ENCODE measurements at places on chromosomes 5 and 9.

- no peak for DNase-seq
These were observed 393.4 kb upstream of the IRX4 start for GRCh38 chr5:2276101-2276500.

DNA sequence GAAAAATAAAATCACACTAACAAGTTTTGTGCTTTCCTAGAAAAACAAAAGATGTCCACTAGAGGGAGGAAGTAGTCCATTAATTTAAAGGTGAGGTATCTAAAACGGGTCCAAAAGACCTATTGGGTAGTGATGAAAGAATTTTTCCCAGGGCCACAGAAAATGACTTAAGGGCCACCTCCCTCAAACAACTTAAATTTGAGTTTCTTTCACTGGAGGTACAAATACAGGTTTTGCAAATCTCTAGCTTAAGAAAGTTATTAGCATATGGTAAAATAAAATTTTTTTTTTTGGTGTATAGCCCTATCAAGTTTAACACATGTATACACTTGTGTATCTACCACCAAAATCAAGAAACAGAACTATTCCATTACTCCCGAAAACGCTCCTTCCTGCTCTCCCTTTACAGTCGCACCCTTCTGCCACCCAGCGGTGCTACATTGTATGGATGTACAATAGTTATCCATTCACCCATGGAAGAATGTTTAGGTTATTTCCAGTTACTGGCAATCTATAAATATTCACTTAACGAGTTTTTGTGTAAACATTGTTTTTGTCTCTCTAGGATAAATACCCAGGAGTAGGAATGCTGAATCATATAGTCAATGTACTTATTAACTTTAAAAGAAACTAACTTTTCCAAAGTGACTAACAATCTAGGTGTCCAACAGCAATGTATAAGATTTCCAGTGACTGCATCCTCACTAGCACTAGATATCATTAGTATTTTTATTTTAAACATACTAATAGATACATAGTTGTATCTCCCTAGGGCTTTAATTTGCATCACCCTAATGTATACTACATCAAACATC is 21.9 kb downstream of the DEPDC1B start:
- peak; percentile 77 for DNase-seq

DNA sequence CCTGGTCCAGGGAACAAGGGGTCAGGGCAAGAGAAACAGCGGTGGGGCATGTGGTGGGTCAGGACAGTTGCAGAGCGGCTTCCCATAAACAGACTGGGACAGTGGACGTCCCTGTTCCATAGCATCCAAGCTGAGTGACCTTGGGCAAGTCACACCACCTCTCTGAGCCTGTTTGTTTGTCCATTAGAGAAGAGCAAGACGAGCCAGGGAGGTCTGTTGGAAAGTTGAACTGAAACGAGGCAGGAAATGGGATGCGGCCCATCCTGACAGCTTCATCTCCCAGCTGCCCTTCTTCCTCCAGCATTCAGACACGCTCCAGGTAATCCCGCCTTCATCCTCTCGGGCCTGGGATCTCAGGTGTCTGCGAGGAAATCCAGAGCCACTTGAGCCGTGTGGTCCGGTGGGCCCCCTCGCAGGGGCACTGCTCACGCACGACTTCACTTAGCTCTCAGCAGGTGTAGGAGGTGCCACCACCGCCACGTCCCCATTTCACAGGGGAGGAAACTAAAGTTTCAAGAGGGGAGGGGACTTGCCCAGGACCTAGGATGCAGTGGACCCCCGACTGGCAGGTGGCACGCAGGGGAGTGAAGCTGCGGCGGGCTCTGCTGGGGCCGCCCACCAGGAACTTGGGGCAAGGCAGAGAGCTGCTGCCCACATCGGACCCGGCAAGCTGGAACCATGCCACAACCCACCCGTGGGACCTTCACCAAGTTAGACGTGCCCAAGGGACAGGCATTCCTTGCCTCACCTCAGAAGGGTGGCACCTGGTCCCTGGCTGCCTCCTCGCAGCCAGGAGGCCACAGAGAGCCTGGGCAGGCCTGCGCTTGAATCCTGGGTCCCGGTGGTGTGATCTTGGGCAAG is 13.0 kb downstream of the PTGES2 start:
- DNase-seq: no peak

DNA sequence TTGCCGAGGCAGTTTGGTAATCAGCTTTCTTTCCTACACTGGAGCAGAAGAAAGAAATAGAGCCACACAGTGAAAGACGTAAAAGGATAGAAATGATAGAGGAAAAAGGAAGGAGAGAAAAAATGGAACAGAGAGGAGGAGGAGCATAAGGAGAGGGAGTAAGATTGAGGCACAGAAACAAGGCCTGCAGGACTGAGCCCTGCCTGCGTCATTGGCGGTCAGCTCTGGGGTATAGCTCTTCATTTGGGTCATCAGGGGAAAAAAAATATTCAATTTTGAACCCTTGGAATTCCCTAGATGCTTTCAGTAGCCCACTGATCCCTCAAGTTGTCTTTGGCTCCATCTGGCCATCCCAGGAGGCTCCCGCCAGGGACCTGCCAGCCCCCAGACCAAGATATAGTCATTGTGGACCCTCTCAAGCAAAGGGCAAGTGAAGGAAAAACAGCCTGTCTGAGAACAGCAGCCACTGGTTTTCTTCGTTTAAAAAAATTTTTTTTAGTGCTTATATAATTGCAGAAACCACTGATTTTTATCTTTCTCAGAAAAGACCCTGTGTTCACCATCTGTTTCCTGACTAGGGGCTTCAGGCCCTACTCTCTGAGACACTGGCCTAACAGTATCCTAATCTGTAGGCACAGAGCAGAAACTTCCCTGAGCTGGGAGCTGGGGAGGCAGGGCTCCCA is 31.3 kb upstream of the MATR3 start:
- DNase-seq: no peak

GRCh38 chr5:79809743-79810142 is 120.1 kb downstream of the CMYA5 start:
- no peak for DNase-seq

DNA sequence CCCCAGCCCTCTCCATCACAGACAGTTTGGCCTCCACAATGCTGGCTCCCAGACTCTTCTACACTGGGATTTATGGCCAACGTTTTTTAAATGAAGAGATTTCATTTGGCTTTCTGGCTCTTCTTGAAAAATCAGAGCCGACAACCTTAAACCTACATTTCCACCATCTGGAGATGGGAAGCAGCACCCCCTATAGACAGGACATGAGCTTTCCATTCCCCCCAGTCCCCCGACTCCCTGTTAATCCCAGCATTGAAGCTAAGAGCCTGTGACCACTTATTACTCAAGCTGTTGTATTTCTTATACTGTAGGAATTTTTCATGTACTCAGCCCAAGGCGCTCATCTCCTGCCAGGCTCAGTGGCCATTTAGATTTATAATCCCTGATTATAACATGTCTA is 34.0 kb upstream of the AFAP1L1 start:
- DNase-seq: no peak
